ENCODE measurements at places on chromosomes 16 and 17.

DNA sequence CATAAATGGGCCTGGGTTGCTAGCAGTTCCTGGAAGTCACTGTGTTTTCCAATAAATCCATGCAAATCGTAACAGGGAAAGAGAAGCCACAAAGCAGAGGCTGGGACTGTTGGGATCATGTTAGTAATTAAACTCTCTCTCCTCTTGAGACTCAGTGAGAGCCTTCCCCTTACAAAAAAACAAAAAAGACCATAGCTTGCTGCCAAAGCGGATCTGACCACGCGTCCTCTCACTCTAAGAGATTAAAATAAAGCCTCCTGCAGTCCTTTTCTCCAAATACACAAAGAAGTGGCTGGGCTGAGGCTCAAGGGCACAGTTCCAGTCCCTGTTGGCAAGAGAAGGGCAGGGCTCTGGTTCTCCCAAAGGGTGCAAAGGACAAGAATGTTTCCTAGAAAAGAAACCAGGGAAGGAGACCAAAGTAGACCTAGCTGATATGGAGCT lies 38.5 kb downstream of the PIGL start:
- DNase-seq = no peak

DNA sequence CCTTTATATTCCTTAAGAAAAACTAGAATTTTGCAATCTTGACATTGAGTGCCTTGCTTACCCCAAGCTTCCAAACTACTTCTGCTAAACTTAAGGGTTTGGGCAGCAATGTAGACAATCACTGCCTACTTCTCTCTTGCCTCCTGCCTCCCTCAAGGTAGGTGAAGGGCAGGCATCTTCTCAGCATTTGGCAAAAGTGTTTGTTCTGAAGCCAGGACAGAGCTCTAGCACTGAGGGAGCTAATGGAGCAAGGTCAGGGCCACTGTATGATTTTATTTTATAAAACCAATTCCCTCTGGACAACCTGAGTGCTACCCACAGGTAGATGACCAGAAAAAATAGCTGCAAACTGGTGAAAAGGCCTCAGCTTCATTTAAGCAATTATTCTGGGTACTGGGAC lies 111.8 kb downstream of the IRX3 start:
- DNase-seq = no peak

- no peak for DNase-seq
These were observed 5.0 kb downstream of the GCGR start for GRCh38 chr17:81808778-81809555.

DNA sequence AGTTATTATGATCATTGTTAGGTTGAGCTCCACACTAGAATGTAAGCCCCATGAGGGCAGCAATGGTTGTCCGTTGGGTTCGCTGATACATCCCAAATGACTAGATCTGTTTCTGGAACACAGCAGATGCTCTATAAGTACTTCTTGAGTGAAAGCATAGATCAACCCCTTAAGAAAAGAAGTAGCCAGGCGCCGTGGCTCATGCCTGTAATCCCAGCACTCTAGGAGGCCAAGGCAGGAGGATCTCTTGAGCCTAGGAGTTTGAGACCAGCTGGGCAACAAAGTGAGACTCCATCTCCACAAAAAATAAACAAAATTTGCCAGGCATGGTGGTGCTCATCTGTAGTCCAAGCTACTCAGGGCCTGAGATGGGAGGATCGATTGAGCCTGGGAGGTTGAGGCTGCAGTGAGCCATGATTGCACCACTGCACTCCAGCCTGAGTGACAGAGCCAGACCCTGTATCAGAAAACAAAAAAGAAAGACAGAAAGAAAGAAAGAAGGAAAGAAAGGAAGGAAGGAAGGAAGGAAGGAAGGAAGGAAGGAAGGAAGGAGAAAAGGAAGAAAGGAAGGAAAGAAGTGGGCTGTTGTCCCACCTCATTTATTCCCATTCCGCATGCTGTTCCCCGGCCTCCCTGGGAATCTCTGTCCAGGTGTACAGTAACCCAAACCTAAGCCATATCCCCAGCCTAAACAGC lies 54.4 kb upstream of the RPL38 start:
- no peak for DNase-seq

DNA sequence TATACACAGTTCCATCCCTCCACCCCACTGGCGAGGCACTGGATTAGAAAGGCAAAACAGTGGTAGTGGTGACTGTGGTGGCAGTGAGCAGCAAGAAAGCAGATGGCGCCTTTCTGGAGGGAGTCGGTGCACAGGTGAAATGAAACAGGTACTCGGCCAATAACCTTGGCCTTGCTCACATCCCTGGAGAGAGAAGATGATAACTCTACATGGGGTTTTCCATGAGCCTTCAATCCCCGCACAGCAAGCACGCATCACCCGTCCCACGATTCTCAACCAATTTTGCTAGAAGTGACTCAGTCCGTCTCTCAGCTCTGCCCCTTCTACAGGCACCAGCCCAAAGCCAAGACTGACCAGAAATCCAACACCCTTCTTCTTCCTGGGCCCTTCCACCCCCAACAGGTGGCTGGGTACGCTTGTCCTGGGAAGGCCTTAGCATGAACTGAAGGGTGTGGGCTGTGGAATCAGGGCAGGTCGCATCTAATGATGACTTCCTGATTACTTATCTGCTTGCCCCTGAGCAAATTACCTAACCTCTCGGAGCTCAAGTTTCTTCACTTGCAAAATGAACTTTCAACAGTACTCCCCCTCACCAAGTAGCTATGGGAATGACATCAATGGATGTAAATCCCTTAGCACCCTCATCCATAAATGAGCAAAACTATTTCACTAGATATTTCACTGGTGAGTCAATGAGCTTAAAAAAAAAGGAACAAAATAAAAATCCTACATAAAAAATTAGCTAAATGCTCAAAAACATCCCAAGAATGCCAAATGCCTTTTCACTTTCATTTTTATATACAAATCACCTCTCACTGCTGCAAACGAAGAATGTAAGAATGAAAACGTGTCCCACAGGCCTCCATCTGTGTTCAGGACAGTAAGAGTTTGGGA lies 18.0 kb downstream of the XPO6 start:
- DNase-seq = no peak

DNA sequence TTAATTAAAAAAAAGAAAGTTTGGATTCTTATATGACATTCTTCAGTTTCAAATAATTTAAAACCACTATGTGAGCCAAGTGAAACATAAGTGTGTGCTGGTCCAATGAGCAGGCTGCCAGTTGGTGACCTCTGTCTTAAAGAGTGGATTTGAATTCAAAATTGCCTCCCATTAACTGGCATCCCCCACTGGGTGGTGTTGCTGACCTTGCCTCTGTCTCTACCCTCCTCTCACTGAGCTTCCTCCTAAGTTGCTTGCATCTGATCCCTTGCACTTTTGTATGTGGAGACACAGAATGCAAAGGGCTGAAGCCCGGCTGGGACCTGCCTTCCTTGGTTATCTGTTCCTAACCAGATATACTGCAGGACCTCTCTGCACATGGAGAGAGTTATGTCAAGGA lies 160.6 kb downstream of the CYLD start:
- no peak for DNase-seq

- DNase-seq = no peak
These were observed 204.8 kb downstream of the FTO start for GRCh38 chr16:53908731-53909130.

DNA sequence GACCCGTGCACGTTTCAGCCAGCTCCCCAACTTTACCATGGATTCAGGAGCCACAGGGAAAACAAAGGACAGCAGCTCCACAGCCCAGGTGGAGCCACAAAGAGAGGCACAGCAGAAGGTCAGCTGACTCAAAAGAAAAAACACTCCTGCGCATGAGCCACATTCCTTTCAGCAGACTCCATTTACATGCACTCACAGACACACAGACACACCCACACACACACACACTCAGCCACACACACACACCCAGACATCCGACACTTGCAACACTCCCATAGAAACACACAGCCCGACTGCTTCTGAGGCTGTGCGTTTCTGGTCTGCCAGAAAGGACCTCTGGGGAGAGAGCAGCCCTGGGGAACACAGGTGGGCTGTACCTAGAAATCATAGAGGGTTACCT lies 2335.5 kb downstream of the TP53TG3F start:
- DNase-seq = no peak

DNA sequence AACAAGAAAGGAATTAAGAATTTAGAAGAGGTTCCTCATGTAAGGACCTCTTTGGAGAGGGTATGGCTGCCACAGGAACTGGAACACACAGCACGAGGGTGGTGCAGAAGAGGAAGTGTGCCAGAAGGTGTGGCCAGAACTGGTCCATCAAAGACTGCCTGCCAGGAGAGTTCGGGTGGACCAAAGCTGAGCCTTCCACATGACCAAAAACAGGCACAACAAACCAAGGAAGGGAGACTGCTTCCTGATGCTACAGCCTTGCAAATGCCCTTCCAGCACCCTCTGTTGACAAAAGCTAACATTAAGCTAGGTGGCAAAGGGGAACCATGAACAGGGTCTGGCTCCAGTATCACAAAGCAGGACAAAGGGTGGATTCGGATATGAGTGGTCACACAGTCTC lies 125.8 kb upstream of the TMEM97 start:
- DNase-seq = no peak

DNA sequence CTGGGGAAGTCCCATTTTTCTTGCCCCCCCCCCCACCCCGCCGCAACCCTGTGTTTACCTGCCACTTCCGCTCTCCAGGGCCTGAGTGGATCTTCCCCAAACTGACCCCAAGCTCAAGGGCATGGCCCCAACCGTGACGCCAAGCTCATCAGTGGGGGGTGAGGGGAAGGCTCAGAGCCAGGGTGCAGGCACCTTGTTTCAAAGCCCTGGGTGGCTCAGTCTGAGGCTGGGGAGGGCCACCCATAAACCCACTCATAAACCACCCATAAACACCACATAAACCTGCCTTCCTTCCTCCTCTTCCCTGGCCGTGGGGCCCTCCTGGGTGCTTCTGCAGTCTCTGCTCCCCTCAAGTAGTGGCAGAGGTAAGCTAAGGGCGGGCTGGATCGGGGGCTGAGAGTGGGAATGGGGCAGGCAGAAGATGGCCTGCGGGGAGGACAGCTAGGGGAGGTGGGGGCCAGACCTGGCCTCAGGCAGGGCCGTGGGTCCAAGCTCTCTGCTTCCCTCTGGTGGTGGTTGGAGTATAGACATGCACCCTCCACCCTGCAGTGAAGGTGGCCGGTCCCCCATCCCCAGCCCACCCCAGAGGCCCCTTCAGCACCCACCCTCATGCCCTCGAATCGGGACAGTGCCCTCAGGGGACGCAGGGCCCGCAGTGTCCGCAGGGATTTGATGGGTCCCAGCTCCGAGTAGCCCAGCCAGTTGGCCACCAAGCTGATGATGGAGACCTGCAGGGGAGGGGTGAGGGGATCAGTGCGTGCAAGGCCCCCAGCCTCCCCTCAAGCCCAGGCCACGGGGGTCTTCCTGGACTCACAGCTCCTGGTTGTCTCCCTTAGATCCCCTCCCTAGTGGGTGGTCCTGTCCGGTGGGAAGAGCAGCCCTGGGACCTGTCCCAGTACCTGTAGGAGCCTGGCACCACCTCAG lies 14.6 kb upstream of the CD79B start:
- DNase-seq = peak; percentile 40

- DNase-seq = no peak
These were observed 19.0 kb downstream of the ABCC12 start for GRCh38 chr16:48136547-48137360.

GRCh38 chr16:28823873-28824716 lies 1.3 kb downstream of the ATXN2L start:
- peak; percentile 92 for DNase-seq

DNA sequence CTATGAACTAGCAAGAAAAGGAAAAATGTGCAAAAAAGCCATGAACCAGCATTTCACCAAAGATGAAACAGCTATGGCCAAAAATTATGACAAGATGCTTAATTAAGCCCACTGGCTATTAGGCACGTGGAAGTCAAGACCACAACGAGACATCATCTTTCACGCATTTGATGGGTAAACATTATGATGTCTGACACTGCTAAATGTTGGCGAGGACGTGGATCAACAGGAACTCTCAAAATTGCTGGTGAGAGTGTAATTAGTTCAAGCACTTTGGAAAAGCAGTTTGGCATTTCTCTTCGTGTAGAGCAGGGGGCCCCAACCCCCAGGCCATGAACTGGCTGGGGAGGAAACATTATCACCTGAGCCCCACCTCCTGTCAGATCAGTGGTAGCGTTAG lies 39.6 kb upstream of the ADGRG1 start:
- DNase-seq = no peak

DNA sequence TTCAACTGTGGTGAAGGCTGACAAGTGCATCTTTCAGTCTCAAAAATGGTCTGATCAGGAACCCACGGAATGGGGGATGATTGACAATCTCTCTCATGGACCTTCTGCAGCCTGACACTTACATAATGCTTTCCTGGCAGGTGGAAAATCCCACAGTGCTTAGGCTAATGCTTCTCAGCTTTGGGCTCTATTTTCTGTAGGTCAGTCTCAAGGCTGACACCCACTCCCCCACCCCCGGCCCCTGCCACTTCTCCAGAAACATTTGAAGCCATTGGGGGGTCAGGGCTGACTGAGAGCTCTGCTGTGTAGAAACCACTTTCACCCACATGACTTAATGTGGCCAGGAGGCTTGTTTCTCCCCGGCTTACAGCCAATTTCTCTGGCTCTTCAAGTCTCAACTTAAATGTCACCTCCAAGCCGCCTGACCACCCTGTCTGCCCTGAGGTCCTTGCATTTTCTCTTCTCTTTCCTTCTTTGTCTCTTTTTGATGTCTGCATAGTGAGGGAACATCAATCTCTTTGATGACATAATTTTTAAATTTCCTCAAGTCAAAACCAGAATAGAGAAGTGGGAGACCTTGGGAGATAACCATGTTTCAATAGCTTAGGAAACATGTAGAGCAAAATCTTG lies 16.7 kb upstream of the IRF8 start:
- no peak for DNase-seq

DNA sequence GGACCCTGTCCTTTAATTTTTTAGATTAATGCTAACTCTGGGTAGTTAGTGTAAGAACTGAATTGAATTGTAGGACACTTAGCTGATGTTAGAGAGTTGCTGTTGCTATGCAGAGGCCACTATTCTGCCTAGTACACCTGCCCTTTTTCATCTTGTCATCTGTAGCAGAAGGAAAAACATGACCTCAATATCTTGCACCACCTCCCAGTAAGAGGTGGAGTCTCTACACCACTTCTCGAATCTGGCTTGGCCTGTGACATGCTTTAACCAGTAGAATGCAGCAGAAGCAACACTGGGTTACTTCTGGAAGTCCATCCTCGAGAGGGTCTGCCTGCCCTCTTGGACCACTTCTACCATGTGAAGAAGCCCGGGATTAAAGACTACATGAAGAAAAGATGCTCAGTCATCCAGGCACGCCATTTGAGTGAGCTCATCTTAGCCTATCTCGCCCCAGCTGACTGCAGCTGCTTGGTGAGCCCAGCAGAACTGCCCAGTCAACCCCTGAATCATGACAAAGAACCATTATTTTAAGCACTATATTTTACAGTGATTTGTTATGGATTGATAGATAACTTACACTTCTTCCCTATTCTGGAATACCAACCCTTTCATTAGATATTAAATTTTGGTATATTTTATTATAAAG lies 153.5 kb downstream of the MYO1D start:
- no peak for DNase-seq

Data from stimulated activated CD8-positive, alpha-beta memory T cell treated with anti-CD3 and anti-CD28 coated beads, Interleukin-4, amount 100 ng/mL, for 1 hour (primary cell).